ENCODE measurements at places on chromosomes 16 and 17.

GRCh38 chr17:44751806-44752205 lies 7.0 kb upstream of the ADAM11 start:
- DNase-seq = no peak

- no peak for DNase-seq
These were observed 9.0 kb downstream of the KRTAP9-7 start for GRCh38 chr17:41284546-41284945.

- DNase-seq = no peak
These were observed 70.4 kb upstream of the CACNG5 start for GRCh38 chr17:66764506-66764905.

- no peak for DNase-seq
These were observed 4.5 kb upstream of the SNX20 start for GRCh38 chr16:50685462-50686063.

GRCh38 chr17:68296217-68297191 lies 5.2 kb downstream of the ARSG start:
- DNase-seq = no peak

GRCh38 chr17:47669081-47669480 lies 19.4 kb downstream of the KPNB1 start:
- no peak for DNase-seq
